ENCODE measurements at places on chromosomes 3 and 15.

DNA sequence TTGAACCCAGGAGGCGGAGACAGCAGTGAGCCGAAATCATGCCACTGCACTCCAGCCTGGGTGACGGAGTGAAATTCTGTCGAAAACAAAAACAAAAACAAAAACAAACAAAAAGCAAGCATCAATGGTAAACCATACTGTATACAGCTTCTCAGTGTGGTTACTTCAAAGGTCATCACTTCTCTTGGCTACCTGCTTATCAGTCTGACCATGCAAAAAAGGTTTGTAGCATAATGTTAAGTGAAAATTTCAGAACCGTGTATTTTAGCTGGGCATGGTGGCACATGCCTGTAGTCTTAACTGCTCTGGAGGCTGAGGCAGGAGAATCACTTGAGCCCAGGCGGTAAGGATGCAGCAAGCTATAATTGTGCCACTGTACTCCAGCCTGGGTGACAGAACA lies 4.2 kb downstream of the UBXN7 start:
- DNase-seq = no peak

- DNase-seq = no peak
Measured at GRCh38 chr15:33844597-33844996, 123.7 kb upstream of the CHRM5 start.

DNA sequence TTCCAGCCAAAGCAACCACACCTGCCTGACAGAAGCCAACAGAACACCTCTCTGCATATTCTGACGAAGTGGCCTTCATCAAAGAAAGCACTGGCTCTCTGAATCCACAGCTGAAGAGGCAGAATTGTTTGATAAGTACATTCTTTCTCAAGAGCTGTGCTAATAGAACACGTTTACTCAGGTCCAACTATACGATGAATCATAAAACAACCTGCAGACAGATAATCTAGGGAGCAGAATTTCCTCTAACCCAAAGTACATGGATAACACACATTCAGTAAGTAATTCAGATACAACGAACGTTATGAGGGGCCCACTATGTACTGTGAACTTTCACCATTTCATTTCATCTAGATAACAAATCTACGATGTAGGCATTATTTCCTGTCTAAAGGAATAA lies 25.4 kb downstream of the ALDH1A2 start:
- DNase-seq = no peak

DNA sequence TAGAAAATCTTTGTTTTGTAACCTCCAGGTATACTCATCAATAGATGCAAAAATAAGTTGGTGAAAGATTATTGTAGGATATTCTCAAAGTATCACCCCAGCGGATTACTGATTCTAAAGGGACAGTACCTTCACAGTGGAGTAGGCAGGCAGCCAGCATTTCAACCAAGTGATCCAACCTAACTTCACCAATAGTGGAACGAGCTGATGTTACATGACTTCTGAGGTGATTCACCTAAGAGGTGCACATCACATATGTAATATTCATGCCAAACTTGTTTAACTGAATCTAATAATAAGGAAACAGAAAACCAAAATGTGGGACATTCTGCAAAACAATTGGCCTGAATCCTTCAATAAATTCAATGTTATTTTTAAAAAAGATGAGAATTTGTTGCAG lies 14.3 kb downstream of the MYZAP start:
- no peak for DNase-seq

DNA sequence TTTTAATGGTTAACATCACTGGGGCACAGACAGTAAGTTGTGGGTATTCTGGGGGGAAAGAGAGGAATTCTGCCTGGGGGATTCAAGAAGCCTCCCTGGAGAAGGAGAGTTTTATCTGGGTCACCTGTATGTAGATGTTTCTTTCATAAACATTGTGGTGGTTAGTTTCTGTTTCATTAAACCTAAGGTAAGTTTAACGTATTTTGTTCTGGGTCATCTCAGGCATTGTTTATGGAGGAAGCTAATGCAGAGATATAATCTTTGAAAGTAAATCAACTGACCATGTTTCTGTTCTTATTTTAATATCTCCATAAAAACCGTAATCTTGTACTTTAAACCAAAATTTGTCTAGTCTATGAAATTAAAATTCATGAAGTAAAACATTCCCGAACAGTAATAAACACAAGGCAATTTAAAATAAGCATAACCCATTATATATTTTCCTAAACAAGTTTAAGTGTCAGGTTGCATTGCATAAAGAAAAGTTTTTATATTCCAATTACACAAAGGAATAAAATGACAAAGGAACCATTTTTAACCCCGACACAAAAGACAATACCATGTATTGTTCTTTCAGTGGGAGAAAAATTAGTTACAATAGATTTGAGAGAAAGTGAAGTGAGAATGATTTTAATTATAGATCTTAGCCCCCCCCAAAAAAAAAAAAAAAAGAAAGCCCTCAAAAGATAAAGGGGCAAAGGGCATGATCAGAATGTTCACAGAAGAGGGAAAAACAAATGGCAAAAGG lies 274.6 kb upstream of the TBL1XR1 start:
- no peak for DNase-seq

- peak; percentile 65 for DNase-seq
Measured at GRCh38 chr15:74964794-74965193, 8.2 kb upstream of the RPP25 start.

GRCh38 chr3:181948286-181948685 lies 236.6 kb downstream of the SOX2 start:
- no peak for DNase-seq

DNA sequence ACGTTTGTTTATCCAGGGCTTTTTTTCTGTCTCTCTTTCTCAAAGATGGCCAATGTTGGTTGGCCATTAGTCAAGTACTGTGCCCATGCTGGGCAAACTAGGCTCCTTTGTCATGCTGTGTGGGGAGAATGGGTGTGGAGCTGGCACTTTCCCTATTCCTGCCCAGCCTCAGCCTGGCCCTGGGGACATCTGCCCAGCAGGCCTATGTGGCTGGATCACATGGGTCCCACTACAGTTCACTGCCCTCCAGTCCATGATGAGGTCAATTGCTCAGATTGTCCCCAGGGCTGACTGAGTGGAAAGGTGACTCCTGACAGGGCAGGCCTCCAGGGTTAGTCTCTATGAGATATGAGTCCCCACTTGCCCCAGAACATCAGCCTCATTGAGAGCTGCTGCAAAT lies 54.4 kb upstream of the HERC1 start:
- DNase-seq = no peak

DNA sequence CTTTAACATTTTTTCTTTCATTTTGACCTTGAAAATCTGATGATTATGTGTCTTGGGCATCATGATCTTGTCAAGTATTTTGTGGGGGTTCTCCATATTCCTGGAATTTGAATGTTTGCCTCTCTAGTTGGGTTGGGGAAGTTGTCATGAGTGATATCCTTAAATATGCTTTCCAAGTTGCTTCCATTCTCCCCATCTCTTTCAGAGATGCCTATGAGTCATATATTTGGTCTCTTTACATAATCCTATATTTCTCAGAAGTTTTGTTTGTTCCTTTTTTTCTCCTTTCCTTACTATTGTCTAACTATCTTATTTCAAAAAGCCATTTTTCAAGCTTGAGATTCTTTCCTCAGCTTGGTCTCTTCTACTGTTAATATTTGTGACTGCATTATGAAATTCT lies 69.0 kb upstream of the CCDC80 start:
- DNase-seq = no peak

DNA sequence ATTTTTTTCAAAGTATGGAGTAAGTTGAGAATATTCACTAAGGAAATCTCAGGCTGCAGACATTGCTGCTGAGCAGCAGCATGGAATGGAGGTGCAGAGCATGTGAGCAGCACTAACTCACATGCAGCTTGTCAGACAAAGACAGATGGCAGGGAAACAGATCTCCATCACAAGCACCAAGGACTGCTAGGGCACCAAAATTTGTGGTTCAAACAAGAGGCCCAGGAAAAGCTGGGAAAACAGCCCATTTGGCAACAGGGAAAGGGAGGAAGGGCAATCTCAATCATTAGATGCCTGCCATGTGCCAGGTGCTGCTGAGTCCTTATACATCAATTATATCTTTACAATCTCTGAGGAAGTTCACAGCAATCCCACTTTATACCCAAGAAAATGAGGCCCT lies 47.2 kb upstream of the EIF1B start:
- no peak for DNase-seq

GRCh38 chr3:129766135-129766534 lies 127.4 kb downstream of the TMCC1 start:
- no peak for DNase-seq

- DNase-seq = peak; percentile 83
Measured at GRCh38 chr3:69791919-69792399, 52.7 kb downstream of the MITF start.

- DNase-seq = peak; percentile 45
Measured at GRCh38 chr3:50519471-50520089, 16.1 kb upstream of the CACNA2D2 start.

GRCh38 chr15:43352693-43353382 lies 18.0 kb downstream of the ZSCAN29 start:
- no peak for DNase-seq

GRCh38 chr3:128845119-128845777 lies 34.2 kb upstream of the ACAD9 start:
- DNase-seq = no peak

DNA sequence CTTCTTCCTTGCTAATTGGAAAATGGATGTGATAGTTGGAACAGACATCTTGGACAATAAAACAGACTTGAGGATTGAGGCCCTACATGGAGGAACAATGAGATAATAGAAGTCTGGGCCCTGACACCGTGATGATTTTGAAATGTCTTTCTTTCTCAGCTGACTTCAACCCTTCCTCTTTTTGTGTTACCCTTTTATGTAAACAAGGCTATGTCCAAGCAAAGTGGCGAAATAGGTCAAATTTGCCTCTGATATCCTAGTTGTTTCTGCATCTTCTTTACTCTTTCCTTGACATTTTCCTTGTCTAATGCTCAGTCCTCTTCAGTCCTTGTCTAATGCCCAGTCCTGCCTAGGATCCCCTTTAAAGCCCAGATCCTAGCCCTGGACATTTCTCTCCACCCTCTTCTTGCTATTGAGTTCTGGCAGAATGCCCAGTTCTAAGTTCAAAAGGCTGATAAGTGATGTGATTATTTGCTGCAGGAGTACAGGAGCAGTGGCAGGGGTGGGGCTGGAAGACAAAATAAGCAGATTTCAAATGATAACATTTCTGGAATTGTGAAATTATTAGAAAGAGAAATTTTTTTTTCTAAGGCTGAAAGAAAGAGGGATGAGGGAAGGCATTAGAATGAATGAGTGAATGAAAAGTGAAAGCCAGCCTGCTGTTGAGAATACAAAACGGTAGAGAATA lies 6.5 kb upstream of the VPS8 start:
- peak; percentile 53 for DNase-seq

- no peak for DNase-seq
Measured at GRCh38 chr15:82969353-82969752, 16.7 kb upstream of the RAMAC start.

DNA sequence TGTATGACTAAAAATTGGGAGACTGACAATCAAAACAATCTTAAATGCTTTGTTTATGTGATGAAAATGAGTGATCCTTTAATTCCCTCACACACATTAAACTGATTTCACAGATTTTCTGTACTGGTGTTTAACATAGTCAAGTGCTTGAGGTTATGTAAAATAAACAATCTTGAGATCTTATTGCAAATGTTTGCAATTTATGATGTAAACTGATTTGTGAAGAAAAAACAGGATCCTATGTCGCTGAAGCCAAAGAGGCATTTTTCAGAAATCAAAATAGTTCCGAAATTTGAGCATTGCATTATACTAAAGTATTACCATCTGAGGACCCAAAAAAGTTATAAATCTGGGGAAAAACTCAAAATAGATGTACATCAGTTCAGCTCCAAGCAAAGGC lies 12.7 kb downstream of the SHOX2 start:
- peak; percentile 37 for DNase-seq

- DNase-seq = no peak
Measured at GRCh38 chr3:189334064-189334920, 162.5 kb downstream of the TPRG1 start.
